ENCODE measurements at places on chromosomes 11 and 22.
A peak's percentile ranks its signal among the peaks of the same experiment; 100 is the strongest.

- peak; percentile 83 for DNase-seq
Observed at GRCh38 chr11:47980907-47981621, 705 bp downstream of the PTPRJ start.

- no peak for DNase-seq
Observed at GRCh38 chr11:117931971-117932370, 2.8 kb upstream of the TMPRSS13 start.

DNA sequence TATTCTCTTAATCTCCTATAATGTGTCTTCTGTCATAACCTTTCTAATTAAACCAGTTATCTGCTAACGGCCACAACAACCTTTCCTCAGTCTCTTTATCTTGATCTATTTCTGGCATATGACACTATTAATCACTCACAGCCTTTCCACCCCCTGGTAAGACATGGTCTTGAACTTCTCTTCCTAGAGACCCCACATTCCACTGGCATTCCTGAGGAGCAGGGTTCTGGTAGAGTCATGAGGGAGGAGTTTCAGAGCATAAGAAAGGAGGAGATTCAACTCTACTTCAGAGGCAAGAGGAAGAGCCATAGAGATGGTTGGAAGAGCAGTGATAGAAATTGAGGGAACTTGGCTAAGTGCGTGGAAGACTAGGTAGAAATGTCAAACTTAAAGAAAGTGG is 325.6 kb downstream of the BLID start:
- DNase-seq = peak; percentile 36

DNA sequence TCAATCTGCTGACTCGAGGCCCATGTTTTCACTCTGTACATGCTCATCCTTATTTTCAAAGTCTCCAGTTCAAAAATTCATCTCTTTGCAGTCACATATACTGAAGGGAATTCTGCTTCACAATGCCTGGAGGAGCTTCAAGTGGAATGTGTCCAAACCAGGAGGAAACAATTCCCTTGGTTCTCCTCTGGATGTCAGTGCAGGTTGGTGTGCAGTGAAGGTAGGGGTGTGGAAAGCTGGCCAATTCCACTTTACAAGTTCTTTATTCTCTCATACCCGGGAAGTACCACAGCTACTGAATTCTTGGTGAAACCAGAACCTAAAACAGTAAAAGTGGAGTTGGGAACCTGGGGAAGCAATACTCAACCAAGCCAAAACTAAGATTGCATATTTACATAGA is 57.3 kb downstream of the BDNF start:
- no peak for DNase-seq

Data from GM23338 (cell line).